AG20443 (cell line): ENCODE measurements at places on chromosomes 13 and 19.

GRCh38 chr13:111115061-111115964, at the start of gene ARHGEF7:
ARHGEF7 (plus strand) TSS chr13:111115310; CDS start chr13:111115527, 217 bp downstream.
- peak; percentile 68 for DNase-seq

- no peak for DNase-seq
These were observed 9.6 kb downstream of the SLC44A2 start for GRCh38 chr19:10634963-10635362.

- peak; percentile 73 for DNase-seq
These were observed 54.3 kb downstream of the GATAD2A start for GRCh38 chr19:19459707-19460251.

GRCh38 chr13:102402290-102402689, 442 bp upstream of the FGF14 start:
- peak; percentile 16 for DNase-seq

- DNase-seq = no peak
These were observed 126.1 kb downstream of the KDM4B start for GRCh38 chr19:5094768-5095567.

DNA sequence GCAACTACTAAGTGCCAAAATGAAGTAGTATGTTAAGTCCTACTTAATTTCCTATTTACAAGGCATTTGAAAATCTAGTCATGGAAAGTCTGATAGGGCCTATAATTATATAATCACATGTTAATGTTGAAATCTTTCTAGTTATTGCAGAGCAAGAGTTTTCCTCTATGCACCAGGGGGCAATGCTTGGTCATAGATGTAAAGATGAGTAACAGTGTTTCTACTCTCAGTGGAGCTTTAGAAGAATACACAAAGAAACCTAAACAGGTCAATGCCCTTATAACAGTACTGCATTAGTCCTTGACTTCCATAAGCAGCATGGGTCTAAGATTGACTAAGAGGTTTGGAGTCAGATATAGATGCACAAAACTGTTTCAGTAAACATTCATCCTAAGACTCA, 218.7 kb downstream of the KCTD12 start:
- peak; percentile 60 for DNase-seq

- DNase-seq = no peak
These were observed 4.3 kb downstream of the YJEFN3 start for GRCh38 chr19:19532806-19533701.

GRCh38 chr13:21164631-21165030, 11.7 kb downstream of the SKA3 start:
- no peak for DNase-seq

DNA sequence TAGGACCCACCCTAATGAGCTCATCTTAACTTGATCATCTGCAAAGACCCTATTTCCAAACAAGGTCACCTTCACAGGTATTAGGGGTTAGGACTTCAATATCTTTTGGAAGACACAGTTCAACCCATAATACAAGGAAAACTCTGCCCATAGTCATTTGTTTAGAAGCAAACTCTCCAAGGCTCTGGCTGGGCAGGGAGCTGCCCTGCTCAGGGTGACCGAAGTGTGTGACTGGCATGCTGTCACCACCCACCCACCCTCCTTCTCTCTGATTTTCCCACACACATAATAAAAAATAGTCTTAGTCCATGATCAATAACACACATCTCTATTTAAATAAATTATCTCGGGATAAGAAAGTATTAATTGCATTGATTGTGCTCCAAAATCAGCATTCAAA, 161.1 kb downstream of the KCTD15 start:
- DNase-seq = no peak

- peak; percentile 84 for DNase-seq
These were observed 253.8 kb downstream of the DLEU7 start for GRCh38 chr13:50589651-50590054.

DNA sequence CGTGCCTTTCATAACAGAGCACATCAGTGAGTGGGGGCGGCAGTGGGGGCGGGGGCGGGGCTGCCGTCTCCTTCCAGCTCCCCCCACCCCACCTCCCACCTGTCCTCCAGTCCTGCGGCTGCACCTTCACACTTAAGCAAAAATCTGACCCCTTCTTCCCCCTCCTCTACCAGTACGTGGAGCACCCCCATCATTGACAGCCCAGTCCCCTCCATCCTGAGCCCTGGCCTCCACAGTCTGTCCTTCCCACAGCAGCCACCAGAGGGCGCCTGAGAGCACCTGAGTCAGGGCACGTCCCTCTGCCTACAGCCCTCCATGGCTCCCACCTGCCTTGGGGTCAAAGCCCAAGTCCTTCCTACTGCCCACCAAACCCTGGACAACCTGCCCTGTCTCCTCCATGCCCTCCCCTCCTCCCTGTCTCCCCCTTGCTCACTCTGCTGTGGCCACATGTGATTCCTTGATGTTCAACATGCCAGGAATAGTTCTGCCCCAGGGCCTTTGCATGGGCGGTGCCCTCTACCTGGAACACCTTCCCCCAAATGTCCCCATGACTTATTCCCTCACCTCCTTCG, 4.0 kb downstream of the EBI3 start:
- DNase-seq = peak; percentile 45

- DNase-seq = no peak
These were observed 434.1 kb downstream of the ZNF536 start for GRCh38 chr19:30806311-30806710.

GRCh38 chr19:46551164-46551563, 50.0 kb upstream of the CALM3 start:
- no peak for DNase-seq

GRCh38 chr13:106565127-106565775, 2.7 kb downstream of the ARGLU1 start:
- DNase-seq = no peak

- DNase-seq = no peak
These were observed 7.3 kb downstream of the ZNF555 start for GRCh38 chr19:2848616-2849015.

- no peak for DNase-seq
These were observed 66.6 kb upstream of the ZNF43 start for GRCh38 chr19:21902571-21902970.

GRCh38 chr13:48233889-48234488, 983 bp downstream of the ITM2B start:
- no peak for DNase-seq

GRCh38 chr19:13831537-13832467, 36.6 kb downstream of the ZSWIM4 start:
- DNase-seq = no peak

- no peak for DNase-seq
These were observed 8.6 kb downstream of the CALM3 start for GRCh38 chr19:46609511-46610412.

DNA sequence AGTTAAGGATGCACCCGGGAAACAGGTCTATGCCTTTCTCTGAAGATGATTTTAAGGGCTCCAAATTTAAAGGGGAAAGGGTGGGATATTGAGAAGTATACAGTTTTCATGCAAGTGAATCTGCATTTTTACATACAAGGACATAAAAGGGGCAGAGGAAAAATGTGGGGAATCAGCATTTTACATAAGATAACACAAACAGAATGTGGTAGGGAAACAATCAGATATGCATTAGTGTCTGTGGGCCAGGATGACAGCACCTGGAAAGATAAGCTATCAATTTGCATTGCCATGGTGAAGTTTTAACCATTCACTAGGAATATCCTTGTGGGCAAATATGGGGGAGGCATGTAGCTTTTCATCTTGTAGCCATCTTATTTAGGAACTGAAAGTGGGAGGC, 24.1 kb downstream of the IGFL3 start:
- DNase-seq = no peak

GRCh38 chr19:10661946-10662345, 7.8 kb downstream of the ILF3 start:
- DNase-seq = no peak

- no peak for DNase-seq
These were observed 48.1 kb upstream of the SERPINE3 start for GRCh38 chr13:51291341-51291740.

- DNase-seq = peak; percentile 47
These were observed 215.2 kb downstream of the NBEA start for GRCh38 chr13:35157143-35157755.

- no peak for DNase-seq
These were observed 54.5 kb upstream of the GPI start for GRCh38 chr19:34310494-34310981.
